ENCODE measurements at places on chromosomes 12 and 14. TPM values are rescaled to one million over a fixed set of nuclear protein-coding genes. Genes with fewer than 3 reads are reported as not detected.

DNA sequence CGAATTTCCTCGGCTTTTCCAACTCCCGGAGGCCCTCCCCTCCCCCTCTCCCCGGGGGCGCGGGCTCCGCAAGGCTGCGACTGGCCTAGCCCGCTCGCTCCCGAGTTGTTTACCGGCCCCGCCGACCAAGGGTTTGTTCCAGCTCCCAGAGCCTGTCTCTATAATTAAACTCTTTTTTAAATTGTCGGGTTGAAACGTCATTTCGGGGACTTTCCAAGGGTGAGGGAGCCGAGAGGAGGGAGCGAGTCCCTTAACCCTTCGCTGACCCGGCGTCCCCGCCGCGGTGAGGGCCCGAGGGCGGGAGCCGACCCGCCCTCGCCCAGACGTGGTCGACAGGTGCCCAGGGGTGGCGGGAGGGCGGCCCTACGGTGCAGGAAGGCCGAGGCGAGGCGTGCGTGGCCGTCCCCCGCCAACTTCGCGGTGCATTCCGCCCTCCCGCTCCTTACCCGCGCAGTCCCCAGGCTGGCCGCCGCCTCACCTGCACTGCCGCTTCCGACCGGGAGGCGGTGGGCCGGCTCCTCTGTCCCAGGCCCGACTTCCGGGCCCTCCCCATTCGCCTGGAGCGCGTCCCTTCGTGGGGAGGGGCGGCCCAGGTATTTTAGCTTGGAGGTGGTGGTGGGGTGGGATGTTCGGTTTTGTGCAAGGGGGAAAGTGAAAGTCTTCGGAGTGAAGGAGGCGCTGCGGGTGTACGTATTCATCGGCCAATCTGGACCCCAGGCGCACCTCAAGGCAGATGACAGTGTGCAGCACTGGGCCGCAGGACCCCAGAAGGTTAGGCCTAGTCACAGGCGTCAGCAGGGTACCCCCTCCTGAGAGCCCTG is 2.9 kb upstream of the ZFP36L1 start:
- peak; percentile 97 for DNase-seq
- H3K36me3 ChIP-seq, result peaks cover 11% of the 10 kb centered on the region
- H3K4me3 ChIP-seq, result peak overlapping the region; percentile 100

- no peak overlapping the region for H3K27ac ChIP-seq
- no peaks in the 10 kb centered on the region for H3K27me3 ChIP-seq
- H3K4me3 ChIP-seq, result no peak overlapping the region
- no peaks in the 10 kb centered on the region for H3K36me3 ChIP-seq
- no peak for DNase-seq
- H3K4me1 ChIP-seq, result no peaks in the 10 kb centered on the region
These were observed 93.0 kb downstream of the TMTC1 start for GRCh38 chr12:29690728-29691127.

DNA sequence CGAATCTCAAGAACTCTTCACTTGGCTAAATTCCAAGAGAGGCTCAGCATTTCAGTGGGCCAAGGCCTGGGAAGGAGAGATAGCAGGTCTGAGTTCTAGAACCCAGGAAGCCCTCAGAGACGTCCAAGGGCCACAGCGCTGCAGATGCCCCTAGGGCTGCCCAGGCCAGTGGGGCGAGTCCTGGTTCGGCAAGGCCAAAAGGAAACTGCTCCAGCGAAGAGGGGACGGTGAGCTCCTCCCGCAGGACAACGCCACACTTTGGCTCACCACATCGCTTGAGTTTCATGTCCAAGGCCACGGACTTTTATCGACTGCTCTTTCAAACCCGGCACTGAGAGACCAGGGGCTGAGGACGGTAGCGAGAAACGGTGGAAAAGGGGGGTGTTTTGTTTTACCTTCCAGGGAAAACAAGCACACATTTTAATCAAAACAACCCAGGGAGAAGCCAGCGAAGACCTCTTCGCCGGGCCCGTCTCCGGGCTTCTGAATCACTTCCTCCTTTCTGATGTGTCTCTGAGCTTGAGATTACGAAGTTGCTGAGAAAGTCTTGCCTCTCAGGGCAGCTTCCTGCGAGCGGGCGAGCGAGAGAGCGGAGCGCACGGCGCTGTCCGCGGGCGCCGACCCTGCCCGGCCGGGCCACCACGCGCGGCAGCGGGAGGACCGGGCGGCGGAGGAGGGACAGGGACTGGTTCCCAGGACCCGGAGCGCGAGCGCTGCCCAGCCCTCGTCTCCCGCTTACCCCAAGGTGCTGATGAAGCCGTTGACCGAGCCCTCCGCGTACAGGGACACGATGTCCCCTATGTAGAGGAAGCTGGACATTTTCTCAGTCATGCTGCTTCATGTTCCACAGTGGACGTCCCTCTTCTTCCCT is 808 bp downstream of the ITPR2 start:
- peaks cover 8% of the 10 kb centered on the region for H3K4me1 ChIP-seq
- peaks cover 2% of the 10 kb centered on the region for H3K27me3 ChIP-seq
- no peaks in the 10 kb centered on the region for H3K36me3 ChIP-seq
- H3K4me3 ChIP-seq, result peak overlapping the region; percentile 89

Gene FCF1
- total RNA-seq, result 21.9 TPM

DNA sequence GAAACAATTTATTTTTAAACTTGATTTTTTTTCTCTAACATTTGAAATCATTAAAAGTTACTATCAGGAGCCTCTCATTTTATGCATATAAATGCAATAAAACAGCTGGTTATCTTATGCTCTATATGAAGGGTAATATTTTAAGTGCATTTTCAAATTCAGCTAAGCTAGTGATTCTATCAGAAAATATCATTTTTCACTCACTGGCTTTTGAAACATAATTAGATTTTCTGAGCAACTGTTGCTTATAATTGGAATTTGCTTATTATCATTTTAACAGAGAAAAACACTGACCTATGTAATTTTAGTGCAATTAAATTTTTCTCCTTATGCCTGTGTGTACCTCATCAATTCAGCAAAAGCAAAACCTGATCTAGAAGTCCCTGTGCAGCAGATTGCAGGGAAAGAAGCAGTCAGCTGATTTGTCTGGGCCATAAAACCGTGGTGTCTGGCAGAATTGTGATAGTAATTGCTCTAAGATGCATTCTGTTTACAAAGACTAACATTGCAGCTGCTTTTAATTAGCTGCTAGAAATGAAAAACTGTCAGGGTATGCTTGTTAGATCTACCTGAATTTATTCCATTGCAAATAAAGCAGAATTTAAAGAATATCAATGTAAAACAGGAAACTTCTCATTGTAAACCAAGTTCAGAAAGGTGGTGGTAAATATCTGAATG is 75.0 kb downstream of the BICD1 start:
- DNase-seq, result peak; percentile 24
- no peak overlapping the region for H3K27ac ChIP-seq
- no peaks in the 10 kb centered on the region for H3K27me3 ChIP-seq
- H3K36me3 ChIP-seq, result no peaks in the 10 kb centered on the region

Gene DHH
- total RNA-seq, result 1.1 TPM

Gene KIF5A
- 0.04 TPM for total RNA-seq

DNA sequence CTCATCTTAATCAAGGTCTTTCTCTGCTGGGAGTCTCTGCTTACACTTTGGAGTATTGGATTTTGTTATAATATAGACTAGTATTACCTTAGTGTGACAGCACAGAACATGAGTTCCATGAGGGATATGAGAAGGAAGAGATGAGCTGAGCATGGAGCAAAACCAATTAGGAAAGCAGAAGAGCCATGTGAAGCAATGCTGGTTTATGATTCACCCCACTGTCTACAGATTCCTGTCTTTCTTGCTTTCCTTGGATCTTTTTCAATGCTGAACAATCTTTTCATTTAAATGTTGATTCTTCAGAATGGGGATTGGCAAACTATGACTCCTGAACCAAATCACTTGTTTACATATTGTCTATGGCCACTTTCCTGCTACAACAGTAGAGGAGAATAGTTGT is 70.4 kb upstream of the KITLG start:
- no peaks in the 10 kb centered on the region for H3K4me1 ChIP-seq
- no peak overlapping the region for H3K27ac ChIP-seq
- DNase-seq, result no peak
- H3K4me3 ChIP-seq, result no peak overlapping the region

GRCh38 chr14:91416744-91417119 is 888 bp downstream of the CCDC88C start:
- H3K36me3 ChIP-seq, result no peaks in the 10 kb centered on the region
- peaks cover 23% of the 10 kb centered on the region for H3K27me3 ChIP-seq
- DNase-seq, result no peak
- H3K4me1 ChIP-seq, result peaks cover 16% of the 10 kb centered on the region

GRCh38 chr12:53695152-53696145 is 19.6 kb upstream of the ATP5MC2 start:
- DNase-seq, result peak; percentile 26
- H3K4me1 ChIP-seq, result peaks cover 10% of the 10 kb centered on the region
- no peaks in the 10 kb centered on the region for H3K36me3 ChIP-seq

DNA sequence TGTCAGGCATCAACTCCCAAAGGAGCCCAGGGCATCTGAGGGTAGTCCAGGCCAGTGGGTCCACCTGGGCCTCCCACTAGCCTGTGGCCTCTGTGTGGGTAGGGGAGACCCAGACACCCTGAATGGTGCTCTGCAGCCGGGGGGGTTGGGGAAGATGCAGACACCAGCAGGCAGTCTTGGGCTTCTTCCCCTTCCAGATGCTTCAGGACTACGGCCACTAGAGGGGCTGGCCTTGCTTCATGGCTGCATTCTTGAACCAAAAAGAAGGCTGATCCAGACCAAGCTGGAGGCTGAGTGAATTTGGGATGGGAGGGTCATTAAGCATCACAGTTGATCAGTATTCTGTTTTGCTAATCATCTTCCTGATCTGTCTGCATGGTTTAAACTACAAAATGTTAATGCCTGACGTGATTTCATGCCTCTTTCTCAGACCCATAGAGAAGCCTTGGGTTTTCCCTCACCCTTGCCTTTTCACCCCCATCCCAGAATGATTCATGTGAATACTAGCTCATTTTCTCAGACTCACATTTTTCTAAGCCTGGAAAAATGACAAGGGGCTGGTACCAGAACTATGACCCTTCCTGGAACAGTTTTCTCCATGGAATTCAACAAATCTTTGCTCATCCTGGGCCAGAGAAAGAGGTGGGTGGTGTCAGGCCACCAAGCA is 134.2 kb downstream of the NTF3 start:
- no peak overlapping the region for H3K4me3 ChIP-seq
- DNase-seq, result no peak
- peaks cover 22% of the 10 kb centered on the region for H3K4me1 ChIP-seq
- peak overlapping the region; percentile 60 for H3K27ac ChIP-seq
- H3K27me3 ChIP-seq, result no peaks in the 10 kb centered on the region
- no peaks in the 10 kb centered on the region for H3K36me3 ChIP-seq

DNA sequence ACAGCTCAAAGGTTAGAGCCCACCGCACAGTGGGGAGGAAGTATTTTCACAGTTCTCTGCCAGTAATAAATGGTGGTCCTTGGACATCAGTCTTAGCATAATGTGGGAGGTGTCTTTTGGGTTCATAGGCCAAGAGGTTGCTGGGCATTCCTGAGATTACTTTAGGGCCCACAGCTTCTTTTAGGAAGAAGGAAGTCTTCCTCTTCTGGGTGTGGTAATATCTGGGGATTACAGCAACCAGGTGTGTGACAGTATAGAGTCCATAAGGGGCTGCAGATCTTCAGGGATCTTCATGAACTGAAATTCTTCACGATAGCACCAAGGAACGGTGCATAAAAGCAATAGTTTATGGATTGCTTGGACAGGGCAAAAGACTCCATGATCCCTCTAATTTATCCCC is 56.2 kb upstream of the PTGR2 start:
- DNase-seq, result no peak
- no peaks in the 10 kb centered on the region for H3K36me3 ChIP-seq
- no peaks in the 10 kb centered on the region for H3K27me3 ChIP-seq
- H3K4me3 ChIP-seq, result no peak overlapping the region
- peak overlapping the region; percentile 94 for H3K27ac ChIP-seq

Gene ACVRL1
- total RNA-seq, result 65.0 TPM

Gene PLCZ1
- not detected for total RNA-seq

Gene KIF26A
- 7.4 TPM for total RNA-seq

DNA sequence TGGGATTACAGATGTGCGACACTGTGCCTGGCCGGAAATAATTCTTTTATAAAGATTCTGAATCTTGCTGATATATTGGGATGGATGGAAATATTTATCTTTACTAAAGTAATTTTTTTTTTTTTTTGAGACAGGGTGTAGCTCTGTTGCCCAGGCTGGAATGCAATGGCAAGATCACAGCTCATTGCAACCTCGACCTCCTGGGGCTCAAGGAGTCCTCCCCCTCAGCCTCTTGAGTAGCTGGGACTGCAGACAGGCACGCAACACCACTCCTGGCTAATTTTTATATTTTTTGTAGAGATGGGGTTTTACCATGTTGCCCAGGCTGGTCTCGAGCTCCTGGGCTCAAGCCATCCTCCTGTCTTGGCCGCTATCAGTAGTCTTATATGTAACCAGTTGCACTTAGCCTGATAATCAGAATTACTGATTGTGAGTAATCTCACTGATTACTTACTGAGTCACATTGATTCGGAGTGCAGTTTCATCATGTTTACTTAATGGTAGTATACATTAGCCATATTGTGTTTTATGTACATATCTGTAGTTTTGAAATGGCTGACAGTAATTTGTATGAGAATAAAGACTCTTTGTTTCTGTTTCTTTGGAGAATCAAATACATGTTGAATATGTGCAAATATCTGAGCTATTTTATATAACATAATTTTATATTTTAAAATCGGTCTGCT is 50.4 kb upstream of the LRTM2 start:
- no peaks in the 10 kb centered on the region for H3K27me3 ChIP-seq
- no peak for DNase-seq
- H3K27ac ChIP-seq, result no peak overlapping the region
- H3K36me3 ChIP-seq, result peaks cover 4% of the 10 kb centered on the region
- H3K4me3 ChIP-seq, result no peak overlapping the region

DNA sequence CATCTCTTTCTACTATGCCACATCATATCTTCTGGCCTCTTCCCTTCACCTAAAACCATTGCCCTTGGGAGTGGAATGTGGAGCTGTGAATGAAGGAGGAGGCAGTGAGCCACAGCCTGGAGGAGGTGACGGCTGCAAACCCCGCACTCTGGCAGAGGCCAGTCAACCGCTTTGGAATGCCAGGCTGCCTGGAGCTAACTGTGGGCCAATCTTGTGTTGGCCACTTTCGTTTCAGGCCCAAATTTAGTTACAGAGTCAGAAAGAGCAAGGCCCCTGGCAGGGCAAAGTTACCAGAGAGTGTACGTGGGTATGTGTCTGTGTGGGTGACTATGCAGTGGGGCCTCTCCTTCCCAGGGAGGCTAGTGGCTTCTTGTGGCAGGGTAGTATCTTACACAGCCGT is 40.1 kb downstream of the CACNA1C start:
- H3K4me1 ChIP-seq, result no peaks in the 10 kb centered on the region
- H3K27me3 ChIP-seq, result no peaks in the 10 kb centered on the region
- DNase-seq, result no peak
- no peak overlapping the region for H3K27ac ChIP-seq
- no peaks in the 10 kb centered on the region for H3K36me3 ChIP-seq
